ENCODE measurements at places on chromosomes 5 and 9. TPM values are rescaled to one million over a fixed set of nuclear protein-coding genes. Genes with fewer than 3 reads are reported as not detected.

Gene YIPF5
- 48.7 TPM for total RNA-seq

Gene IRX1
- 14.4 TPM for total RNA-seq

Gene ERAP2
- 2.2 TPM for total RNA-seq

Gene AGTPBP1
- 26.7 TPM for total RNA-seq

Gene NCS1
- total RNA-seq = 7.6 TPM

Gene TSSK1B
- 0.10 TPM for total RNA-seq

Gene CDC20B
- total RNA-seq = not detected

Gene AJM1
- total RNA-seq = 0.79 TPM

Gene GABRA1
- not detected for total RNA-seq

Gene PCDHGA6
- total RNA-seq = 3.6 TPM

Gene WDR70
- total RNA-seq = 34.3 TPM

Gene NEUROG1
- total RNA-seq = not detected

Gene TMEM232
- total RNA-seq = 3.7 TPM

Gene GPR107
- 31.4 TPM for total RNA-seq

Gene GARIN3
- total RNA-seq = not detected

Gene PCDHGB4
- total RNA-seq = 6.1 TPM

Gene SLIT3
- 42.4 TPM for total RNA-seq

Gene INSL4
- not detected for total RNA-seq

Gene IL31RA
- total RNA-seq = 13.2 TPM

Gene GABRP
- 31.4 TPM for total RNA-seq

Gene PROB1
- 1.7 TPM for total RNA-seq

Gene PCDHB2
- 3.1 TPM for total RNA-seq

Gene PSD2
- 0.20 TPM for total RNA-seq

Gene LVRN
- 18.4 TPM for total RNA-seq

Gene PCDHGA5
- total RNA-seq = 3.6 TPM

Gene IFNA21
- not detected for total RNA-seq

Gene CYSTM1
- total RNA-seq = 13.0 TPM

Gene SHC3
- total RNA-seq = 0.79 TPM

Gene SLC6A3
- not detected for total RNA-seq

All from skin of body (tissue), 3 donors.